AG20443 (cell line): ENCODE measurements at places on chromosomes 5 and 9.

- no peak for DNase-seq
Observed at GRCh38 chr9:120839146-120839545, 3.6 kb downstream of the PSMD5 start.

GRCh38 chr5:174328631-174329299 is 283.3 kb downstream of the NSG2 start:
- no peak for DNase-seq

- no peak for DNase-seq
Observed at GRCh38 chr9:113660196-113660595, 196.7 kb downstream of the RGS3 start.

DNA sequence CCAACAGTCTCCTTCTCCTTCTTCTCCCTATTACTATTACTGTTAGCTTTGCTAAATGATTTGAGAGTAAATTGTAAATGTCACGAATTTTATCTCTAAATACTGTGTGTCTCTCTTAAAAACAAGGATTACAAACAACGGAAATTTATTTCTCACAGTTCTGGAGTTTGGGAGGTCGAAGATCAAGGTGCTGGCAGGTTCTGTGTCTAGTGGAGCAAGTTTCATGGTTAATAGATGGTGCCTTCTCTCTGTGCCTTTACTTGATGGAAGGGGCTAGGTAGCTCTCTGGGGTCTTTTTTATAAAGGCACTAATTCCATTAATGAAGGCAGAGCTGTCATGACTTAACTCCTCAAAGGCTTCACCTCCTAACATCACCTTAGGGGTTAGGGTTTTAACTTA is 237.9 kb downstream of the MAN2A1 start:
- no peak for DNase-seq

GRCh38 chr5:143241892-143242291 is 161.6 kb downstream of the NR3C1 start:
- no peak for DNase-seq

DNA sequence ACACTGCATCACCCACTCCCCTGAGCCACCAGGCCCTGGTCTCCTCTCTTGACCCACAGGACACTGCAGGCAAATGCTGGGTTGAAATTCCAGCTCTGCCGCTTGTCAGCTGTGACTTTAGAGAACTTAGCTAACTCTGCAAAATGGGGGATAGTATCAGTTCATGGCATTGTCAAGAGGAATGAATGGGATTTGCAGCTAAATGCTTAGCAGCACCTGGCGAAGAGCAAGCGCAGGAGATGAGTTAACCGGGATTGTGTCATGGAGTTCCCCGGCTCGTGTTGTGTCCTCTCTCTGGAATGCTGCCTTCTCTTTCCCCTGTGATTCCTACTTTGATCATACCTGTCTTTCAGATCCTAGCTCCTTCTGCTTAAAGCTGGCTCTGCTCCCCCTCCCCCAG is 67.1 kb downstream of the DAB2IP start:
- no peak for DNase-seq

DNA sequence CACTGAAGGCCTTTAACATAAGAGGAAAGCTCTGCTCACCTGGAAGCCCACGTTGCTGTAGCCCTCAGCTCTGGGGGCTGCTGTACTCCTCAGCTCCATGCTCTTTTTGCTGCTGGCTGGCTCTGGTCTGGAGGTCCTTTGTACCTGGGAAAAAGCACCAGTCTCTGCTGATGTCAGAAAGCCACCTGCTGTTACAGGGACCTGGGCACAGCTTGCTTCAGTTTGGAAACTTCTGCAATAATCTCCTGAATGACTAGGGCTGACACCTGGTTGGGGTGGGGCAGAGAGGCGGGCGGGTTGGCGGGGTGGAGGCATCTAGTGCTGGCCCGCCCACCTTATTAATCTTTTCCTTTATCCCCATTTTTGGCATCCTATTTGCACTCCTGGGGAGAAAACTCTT is at the start of gene SLC28A3:
Gene SLC28A3, minus strand, starts transcription at position 224 of the 400 bp plus-strand sequence. Its CDS starts 125 bp downstream, at position 99.
- no peak for DNase-seq

DNA sequence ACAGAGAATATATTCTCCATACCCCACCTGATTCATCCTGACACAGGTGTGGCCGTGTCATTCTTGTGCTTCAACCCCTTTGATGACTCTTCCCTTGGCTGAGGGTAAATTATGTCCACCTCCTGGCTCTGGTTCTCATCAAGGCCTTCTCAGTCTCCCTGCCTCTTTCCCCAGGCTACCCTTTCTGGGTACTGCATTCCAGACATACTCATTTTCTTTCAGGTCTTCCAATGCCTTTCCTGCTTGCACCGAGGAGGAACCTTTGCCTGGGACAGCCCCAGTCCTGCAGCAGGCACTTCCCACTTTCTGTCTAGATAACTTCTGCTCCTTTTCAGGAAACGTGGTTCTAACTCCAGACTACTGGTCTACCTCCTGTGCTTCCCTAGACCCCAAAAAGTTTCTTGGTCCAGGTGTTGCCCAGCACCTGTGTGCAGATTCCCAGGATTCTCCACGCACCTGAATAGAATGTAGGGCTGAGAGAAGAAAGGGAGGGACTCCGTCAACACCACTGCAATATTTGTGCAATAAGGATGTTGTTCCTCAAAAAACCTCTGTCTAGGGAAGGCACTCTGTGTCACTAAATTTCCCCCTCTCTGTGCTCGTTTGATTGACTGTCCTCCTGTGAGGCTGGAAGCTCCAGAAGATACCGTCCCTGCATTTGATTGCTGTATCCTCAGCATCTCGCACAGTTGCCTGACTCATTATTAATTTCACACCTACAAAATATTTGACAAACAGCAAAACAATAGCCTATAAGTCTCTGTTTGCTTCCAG is 255.4 kb upstream of the NFIL3 start:
- no peak for DNase-seq

GRCh38 chr9:77563174-77563573 is 84.9 kb downstream of the GNA14 start:
- DNase-seq, result no peak
